ENCODE measurements at places on chromosomes 5 and 9.

GRCh38 chr9:37880916-37881479 lies 22.9 kb downstream of the SLC25A51 start:
- DNase-seq: no peak

- DNase-seq: no peak
These were observed 37.9 kb downstream of the HK3 start for GRCh38 chr5:176861276-176861675.

DNA sequence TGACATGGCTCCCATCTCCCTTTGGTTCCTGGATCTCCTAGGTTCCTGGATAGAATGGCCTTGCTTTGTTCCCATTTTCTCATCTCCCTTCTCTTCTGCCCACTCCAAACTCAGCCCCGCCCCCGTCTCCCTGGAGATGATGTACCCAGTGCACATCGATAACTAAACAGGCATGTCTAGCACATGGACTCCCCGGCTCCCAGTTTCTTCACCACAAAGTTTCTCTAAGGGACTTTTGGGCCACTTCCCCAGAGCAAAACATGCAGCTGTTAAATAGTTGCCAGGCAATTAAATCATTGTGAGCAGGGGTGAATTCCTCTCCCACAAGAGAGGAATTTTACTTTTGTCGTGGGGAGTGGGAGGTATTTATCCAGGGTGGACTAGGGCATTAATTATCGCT lies 259.0 kb downstream of the GADD45G start:
- DNase-seq: no peak

- DNase-seq: no peak
These were observed 95.3 kb upstream of the CCDC112 start for GRCh38 chr5:115391780-115392179.

GRCh38 chr5:141734501-141735229 lies 52.6 kb upstream of the ARAP3 start:
- no peak for DNase-seq

- DNase-seq: no peak
These were observed 15.4 kb downstream of the HAUS6 start for GRCh38 chr9:19087106-19088000.

DNA sequence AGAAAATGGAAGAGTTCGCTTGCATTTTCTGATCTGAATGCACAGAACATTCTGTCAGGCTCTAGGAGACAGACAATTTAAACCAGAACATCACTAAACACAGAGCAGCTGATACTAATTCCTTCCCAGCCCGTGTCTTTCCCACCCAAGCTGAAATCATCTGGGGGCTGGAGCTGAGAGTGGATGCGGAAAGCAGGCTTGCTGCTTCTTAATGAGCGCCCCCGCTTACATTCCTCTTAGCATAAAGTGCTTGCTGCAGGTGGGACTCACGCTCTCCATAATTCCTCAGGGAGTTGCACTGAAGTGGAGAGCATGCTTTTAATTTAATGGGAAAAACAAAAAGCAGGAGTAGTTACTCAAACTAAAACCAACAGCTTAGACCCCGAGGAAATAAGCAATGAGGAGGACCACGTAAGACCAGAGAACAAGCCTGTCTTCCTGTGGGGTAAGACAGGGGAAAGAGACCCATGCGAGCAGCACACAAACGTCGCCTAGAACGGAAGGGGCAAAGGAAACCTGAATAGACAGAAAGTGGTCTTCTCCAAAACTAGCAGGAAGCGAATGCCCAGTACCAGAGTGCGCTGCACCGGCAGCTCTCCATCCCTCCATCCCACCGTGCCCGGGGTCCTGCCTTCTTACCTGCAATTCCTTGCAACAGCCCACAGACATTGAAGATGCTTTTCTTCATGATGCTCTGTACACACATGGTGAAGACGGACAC lies 139.3 kb downstream of the LHFPL2 start:
- DNase-seq: no peak

GRCh38 chr9:137379761-137380161 lies 43.2 kb downstream of the EXD3 start:
- DNase-seq: no peak

DNA sequence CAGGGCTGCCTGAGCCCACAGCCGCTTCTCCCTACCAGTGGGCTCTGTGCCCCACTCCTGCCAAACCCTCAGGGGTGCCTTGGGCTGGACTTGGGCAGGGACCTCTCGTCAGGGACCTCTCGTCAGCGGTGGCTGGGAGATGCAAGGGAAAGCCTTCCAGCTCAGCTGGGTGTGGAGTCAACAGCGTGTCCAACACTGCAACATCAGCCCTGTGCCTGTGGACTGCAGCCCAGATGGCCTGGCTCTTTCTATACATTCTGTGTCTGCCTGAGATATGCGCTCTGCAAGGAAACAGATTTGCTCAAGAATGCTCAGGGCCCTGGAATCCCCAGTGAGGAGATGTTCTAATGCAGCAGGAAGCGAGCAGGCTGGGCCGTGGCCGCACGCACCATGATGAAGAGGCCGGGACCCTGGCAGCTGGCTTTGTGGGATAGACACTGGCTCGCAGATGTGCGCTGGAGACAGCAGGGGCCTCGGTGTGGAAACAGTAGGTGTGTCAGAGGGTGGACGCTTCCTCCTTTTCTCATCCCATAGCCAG lies 85.0 kb upstream of the COL5A1 start:
- DNase-seq: no peak

GRCh38 chr5:113969901-113970300 lies 392.0 kb upstream of the KCNN2 start:
- no peak for DNase-seq

GRCh38 chr5:177233802-177234201 lies 69.7 kb downstream of the RAB24 start:
- no peak for DNase-seq

DNA sequence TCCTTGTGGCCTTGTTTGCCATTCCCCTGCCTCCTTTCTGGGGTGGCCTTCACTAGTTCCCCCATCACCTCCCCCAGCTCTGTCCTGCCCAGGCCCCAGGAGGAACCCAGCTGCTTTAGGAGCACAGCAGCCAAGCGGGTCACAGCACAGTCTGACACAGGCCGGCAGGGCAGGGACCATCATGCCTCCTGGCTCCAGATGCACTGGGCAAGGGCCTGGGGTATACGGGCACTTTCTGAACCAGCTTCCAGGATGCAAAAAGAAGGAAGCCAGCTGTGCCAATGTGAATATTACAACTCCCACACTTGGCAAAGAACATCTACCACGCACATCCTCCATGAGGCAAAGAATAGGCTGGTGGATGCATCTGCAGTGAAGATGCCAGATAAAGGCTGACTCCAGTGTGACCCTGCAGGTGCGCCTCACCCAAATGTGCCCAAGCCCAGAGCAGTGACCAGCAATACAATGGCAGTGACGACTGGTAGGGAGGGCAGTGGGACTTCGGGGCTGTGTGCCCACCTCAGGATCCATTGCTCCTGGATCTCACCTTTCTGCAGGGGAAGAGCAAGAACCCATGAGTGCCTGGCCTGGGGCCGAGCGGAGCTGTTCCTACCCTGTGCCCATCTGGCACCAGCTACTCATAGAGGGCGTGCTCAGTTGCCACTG lies 6.3 kb upstream of the IL3 start:
- no peak for DNase-seq

DNA sequence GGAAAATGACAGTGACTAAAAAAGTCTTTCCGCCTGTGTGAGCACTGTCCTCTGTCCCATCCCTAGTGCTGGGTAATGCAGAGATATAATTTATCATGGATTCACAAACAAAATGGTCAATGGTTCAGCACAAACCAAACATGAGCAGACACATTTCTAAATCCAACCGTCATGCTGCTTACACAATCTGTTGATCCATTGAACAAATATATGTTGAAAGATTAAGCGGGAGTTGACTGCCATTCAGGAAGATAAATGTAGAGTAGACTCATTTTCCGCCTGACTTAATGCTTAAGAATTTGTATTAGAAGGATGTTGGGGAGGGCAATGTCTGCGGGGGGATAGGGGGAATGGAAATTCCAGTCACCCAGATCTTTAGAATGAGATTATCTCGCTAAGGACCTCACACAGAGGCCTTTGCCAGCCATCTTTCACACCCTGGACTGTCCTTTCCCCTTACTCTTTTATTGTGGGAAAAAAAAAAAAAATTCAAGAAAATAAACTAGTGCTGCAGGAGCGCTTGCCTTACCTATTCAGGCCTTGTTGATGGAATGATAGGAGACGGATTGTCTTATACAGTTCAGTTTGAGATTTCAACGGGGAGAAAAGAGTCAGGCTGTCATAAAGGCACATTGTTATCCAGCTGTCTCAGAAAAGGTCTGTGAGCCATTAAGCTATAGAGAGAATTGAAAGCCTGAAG lies 153.7 kb downstream of the TLE1 start:
- no peak for DNase-seq

DNA sequence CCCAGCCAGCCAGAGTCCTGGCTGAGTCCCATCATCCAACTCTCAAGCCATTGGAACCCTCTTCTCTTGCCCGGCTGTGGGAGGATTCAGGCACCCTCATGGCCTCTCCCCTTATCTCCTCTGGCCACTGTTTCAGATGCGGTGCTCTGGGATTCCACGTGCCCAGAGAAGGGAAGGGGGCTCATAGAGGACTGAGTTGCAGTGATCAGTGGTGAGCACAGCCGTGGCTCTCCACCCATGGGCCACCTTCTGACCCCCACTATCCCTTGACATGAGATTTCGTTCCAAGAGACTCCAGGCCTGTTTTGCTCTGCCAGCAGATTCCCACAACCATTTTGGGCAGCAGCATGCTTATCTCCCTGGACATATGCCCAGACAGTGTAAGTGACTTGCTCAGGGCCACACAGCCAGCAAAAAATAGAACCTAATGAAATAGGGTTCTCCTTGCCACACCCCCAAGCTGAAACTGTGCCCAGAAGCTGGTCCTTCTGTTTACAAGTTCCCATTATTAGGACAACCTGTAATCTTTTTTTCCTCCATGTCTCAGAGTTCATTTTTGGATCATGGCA lies 2.7 kb downstream of the GPX3 start:
- no peak for DNase-seq

GRCh38 chr5:171721464-171721863 lies 64.2 kb upstream of the SMIM23 start:
- DNase-seq: no peak

DNA sequence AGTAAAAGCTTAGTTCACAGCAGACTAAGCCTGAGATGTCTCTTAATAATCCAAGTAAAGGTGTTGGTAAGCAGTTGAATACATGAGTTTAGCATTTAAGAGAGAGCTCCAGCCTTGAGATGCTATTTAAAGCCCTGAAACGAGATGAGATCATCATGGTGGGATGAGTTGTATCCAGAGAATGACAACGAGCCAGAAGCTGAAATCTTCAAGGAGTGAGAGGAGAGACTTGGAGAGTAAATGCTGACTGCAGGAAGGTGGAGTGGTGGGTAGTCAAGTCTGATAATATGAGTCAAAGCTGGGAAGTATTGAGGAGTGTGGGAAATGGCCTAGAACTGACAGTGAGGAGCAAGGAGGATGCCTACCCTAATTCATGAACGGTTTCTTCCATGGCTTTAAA lies 53.7 kb downstream of the PLAC8L1 start:
- no peak for DNase-seq

DNA sequence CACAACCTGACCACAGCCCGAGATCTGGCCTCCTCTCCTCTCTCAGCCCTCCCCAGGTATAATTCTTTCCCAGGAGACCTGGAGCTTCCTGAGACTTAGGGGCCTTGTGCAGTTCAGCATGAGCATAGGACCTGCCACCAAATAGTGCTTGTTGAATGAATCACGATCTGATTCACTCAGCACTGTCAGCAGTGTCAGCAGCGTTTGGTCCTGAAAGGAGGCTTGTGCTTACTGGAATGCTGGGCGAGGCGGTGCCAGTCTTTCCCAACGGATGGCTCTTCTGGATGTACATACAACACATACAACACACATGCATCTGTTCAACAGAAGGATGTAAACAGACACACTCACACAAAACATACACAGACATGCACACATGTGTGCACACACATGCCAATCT lies 173.3 kb downstream of the COL23A1 start:
- DNase-seq: no peak

Data from stimulated activated CD4-positive, alpha-beta T cell treated with anti-CD3 and anti-CD28 coated beads, Interleukin-1b, Interleukin-23, amount 100 ng/mL, for 1 hour (primary cell).